ENCODE measurements at places on chromosomes 2 and 18.

DNA sequence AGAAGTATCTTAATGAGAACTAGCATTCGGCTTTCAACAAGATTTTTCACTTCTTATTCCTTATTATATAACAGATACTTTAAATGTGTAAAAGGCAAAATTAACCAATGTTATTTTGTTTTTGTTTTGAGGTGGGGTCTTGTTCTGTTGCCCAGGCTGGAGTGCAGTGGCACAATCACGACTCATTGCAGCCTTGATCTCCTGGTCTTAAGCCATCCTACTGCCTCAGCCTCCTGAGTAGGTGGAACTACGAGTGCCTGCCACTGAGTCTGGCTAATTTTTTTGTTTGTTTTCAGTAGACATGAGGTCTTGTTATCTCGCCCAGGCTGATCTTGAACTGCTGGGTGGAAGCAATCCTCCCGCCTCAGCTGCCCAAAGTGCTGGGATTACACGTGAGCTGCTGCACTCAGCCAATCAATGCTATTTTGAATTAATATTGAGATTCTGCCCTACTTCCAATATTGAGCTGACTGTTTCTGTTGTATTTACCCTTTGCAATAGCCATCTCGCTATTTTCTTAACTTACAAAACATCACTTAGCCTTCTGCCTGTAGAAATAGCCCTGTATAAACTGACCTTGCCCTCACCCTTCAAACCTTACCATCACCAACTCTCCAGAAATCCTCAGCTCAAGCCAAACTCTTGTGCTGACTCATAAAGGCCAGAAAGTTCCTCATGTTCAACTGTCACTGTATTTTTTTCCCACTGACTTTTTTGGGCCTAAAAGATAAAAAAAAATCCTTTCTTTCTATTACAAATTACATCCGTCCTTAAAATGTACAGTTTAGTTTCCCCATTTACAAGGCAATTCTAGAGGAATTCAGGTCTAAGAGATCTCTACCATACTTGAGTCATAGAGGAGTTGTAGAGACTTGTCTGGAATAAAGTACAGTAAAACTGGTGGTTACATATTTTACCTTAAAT, 94.3 kb downstream of the OLA1 start:
- DNase-seq = no peak

- no peak for DNase-seq
Observed at GRCh38 chr18:52387175-52387574, 47.2 kb downstream of the DCC start.

- no peak for DNase-seq
Observed at GRCh38 chr2:225002039-225002655, 40.1 kb downstream of the DOCK10 start.

- no peak for DNase-seq
Observed at GRCh38 chr2:157150747-157151146, 106.8 kb upstream of the GALNT5 start.

DNA sequence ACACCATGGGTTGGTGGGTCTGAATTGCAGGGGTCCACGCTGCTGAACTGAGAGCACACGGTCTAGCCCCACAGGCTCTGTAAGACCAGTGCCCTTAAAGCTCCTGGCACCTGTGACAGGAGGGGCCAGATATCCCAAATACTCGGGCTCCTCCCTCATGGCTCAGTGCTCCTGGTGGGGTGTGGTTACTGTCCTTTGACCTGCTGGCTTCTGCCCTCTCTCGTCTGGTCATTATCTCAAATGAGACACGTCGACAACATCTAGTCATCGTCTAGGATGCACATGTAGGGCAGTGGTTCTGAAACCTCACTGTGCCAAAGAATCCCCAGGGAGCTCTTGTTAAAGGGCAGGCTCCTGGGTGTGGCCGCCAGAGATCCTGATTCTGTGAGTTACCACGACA, 258.4 kb downstream of the LOXHD1 start:
- no peak for DNase-seq

DNA sequence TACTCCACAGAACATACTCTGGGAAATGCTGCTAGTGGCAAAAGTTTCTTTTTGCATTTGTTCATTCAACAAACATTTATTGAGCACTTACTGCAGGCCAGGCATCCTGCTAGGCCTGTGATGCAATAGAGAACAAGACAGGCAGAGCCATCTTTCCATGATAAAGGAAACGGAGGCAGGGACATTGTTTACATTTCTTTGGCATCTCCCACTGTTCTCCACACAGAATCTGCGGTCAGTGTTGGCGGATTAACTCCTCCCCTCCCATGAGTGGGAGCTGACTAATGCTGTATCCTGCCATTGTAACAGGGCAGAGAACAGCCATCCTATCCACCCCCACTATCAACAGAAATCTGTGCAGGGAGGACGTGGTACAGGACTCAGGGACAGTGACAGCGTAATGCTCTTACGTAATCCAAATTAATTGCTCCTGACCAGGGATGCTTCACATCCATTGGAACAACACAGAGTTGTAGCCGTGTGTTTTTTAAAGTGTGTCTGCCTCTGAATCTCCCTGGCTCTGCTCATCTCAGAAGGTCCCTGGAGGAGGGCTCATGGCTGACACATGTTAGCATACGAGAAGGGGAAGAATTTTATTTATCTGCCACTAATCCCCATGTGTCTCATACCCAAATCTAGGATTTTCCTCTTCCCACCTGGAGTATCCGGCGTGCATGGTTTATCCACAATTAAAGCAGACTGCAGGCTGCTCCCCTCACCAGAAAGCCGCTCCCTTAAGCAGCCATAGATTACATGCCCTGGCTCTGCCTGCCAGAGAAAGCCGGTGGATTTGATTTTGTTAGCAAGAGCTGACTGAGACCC, 32.3 kb downstream of the STEAP3 start:
- no peak for DNase-seq

- DNase-seq = no peak
Observed at GRCh38 chr2:55384786-55385185, 34.9 kb downstream of the CCDC88A start.

- no peak for DNase-seq
Observed at GRCh38 chr2:215681799-215682596, 246.1 kb upstream of the FN1 start.

- no peak for DNase-seq
Observed at GRCh38 chr2:71282493-71282892, 49.1 kb upstream of the ZNF638 start.

- no peak for DNase-seq
Observed at GRCh38 chr2:122481244-122481622, 725.8 kb downstream of the TSN start.

- DNase-seq = no peak
Observed at GRCh38 chr2:75870133-75870532, 159.4 kb upstream of the GCFC2 start.

- DNase-seq = no peak
Observed at GRCh38 chr2:64398516-64399129, 55.3 kb upstream of the LGALSL start.

DNA sequence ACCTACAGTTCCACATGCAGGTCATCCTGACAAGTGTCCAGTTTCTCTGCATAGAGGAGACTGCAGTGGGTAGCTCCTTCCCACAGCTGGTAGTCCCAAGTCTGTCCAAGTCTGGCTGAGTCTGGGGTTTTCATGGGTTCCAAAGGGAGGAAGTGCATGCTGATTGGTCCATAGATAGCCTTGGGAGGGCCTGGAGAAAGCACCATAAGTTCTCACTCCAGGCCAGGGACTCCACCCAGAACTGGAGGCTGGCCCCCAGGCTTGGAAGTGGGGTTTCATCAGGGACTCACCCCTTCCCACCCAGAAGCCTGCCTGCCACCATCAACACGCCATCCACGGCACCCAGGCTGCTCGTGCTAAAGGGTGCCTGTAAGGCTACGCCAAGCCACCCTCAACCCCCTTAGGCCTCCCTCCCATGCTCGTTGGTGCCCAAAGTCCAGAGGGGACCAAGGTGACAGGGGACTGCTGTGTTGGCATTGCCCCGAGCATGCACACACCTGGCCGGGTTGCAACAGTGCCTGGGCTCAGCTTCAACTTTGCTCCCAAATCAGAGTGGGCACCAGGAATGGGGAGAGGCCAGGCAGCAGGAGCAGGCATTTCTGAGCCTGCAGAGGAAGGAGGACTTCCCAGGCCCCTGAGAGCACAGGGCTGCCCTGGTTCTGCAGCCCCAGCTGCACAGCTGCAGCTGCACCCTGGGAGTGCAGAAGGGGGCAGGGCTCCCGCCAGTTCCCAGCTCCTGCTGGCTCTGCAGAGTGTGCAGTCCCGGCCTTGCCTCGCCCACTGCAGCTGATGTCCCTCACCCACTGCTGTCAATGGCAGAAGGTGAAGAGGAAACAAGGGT, 116.5 kb upstream of the MAP2 start:
- DNase-seq = no peak

GRCh38 chr2:7225848-7226247, 308.6 kb downstream of the RNF144A start:
- DNase-seq = no peak

GRCh38 chr2:211994806-211995205, 543.8 kb downstream of the ERBB4 start:
- DNase-seq = no peak

DNA sequence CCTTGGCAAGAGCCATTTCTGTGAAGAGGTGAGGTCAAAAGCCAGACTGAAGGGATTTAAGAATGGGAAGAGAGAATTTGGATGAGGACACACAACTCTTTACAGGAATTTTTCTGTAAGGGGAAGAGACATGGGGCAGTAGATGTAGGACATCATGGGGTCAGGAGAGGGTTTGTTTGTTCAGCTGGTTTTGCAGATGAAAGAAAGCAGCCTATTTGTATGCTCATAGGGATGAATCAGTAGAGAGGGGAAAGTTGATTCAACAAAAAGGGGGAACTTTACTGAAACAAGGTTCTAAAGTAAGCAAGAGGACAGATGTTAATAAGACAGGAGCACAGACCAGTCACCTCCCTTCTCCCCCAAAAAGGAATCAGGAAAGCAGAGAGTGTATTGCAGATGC, 11.2 kb downstream of the SCG2 start:
- DNase-seq = no peak

DNA sequence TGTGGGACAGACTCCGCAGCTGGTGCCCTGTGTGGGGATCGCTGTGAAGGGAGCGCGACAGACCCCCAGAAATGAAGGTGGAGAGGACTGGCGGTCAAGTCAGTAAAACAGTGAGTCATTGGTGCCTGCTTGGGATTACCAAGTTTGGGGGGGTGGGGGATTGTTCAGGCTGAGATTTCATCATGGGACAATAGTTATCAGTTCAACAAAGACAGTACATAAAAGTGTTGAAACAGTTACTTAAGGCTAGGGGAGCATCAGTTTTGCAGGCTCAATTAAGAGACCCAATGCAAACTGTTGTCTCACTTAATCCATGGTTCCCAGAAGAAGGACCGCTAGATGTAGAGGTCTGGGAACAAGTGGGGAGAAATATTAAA, 42.4 kb upstream of the PDK1 start:
- no peak for DNase-seq

DNA sequence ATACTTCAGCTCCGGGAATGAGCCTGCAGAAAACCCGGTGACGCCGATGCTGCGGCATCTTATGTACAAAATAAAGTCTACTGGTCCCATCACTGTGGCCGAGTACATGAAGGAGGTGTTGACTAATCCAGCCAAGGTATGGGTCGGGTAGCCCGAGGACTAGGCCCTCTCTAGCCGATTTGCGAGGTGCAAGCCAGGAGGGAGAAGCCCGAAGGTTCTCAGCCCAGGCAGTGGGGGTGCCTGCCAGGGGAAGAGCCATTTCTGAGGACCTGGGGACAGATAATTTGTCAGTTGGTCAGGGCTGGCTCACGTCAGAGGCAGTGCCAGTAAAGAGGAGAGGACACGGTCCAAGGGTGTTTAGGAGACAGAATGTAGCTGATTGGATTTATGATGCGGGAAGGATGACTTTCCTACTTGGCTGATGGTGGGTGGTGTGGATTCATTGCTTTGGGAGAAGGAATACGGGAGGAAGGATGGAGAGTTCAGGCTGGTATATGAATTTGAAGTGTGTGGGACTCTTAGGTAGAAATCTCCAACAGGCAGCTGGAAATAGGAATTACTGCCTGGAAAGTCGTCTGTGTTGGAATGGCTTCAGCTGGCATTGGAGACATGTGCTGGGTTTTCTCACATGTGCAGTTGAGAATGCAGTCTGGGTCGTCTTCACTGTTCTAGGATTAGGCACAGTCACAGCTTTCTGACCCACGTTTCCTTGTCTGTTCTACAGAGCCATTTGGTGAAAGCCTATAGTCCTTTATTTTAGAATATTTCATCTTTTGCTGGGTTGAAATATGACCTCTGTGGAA, 874 bp downstream of the NDUFAF7 start:
- no peak for DNase-seq

DNA sequence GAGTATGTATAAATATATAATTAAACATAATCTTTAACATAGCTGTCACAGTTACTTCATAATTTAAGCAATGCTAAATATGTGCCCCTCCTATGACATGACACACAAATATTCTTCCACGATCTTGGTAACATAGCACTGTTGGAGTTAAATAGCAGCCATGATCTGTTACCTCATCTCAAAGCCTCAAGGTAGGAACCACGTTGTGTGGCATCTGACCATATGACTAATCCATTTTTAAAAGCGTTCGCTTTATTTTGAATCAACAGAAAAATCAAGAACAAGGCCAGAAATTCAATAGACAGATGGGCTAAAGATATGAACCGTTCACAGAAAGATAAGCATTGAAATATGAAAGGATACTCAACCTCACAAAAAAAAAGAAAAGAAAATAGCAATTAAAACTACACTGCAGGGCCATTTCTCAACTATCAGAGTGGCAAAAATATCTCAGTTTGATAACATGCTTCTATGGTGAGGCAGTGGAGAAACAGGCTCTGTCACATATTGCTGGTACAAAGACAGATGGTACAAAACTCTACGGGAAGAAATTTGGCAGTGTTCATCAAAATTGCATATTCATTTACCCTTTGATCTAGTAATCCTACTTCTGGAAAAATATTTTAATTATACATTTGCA, 105.9 kb downstream of the TMX3 start:
- DNase-seq = no peak

- no peak for DNase-seq
Observed at GRCh38 chr2:8602809-8603208, 79.0 kb upstream of the ID2 start.

DNA sequence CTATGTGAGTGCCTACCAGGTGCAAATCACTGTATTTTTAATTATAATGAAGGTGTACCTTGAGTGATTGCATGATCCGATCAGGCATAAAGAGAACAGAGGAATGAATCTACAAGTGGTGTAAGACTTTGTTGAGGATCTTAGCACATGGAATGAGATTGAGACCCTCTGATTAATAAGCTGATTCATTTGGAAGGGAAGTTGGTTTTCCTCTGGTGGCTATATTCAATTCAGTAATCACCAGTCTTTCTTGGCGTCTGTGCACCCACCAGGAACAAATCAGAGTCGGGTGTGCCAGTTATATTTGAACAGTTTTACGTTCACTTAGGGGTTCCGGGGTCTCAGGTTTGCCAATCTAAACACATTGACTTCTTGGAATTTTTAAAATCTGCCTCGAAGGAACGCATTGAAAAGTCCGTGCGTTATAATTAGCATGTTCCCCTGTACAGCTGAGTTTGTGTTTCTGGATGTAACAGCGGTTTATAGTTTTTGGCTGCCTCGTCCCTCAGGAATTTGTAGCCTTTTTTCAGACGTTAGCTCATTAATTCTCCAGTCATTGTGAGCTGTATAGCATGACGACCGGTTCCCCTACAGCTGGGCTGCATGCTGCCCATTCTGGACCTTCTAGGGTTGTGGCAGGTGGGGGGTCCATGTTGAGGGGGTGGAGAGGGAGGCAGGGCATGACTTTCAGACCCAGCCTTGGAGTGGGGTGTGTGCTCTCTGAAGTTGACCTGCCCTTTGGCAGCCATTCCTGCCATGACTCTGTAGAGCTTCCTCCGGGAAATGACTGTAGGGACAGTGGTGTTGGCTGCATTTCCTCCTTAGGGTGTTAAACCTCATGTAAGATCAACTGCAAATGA, 20.3 kb downstream of the MYO1B start:
- DNase-seq = no peak
